ENCODE measurements at places on chromosomes 2 and 18.

DNA sequence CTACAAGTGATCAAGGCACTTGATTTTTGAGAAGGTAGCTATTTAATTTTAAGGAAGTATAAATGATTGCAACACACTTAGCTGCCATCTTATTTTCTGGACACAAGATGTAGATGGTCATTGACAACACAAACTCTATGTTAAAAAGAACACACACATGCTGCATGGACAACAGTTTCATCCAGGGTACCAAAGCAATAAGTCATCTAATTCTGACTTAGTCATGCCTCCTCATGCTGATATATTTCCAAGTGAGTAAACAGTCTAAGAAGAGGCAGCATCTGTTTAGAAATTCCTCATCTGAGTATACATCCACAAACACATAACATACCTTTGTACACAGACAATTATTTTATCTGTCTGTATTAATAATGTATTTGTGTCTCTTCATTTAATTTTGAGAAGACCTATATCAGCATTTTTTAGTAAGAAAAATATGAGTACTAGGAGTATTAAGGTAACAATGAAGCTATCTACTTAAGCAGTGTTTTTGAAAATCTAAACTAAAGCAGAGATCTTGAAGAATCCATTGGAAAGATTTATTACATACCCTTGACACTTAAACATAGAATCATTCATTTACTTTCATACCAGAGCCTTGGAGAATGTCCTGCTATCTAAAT lies 84.9 kb downstream of the SCN1A start:
- DNase-seq = no peak

GRCh38 chr2:20069756-20070155 lies 18.3 kb upstream of the LAPTM4A start:
- DNase-seq = no peak

DNA sequence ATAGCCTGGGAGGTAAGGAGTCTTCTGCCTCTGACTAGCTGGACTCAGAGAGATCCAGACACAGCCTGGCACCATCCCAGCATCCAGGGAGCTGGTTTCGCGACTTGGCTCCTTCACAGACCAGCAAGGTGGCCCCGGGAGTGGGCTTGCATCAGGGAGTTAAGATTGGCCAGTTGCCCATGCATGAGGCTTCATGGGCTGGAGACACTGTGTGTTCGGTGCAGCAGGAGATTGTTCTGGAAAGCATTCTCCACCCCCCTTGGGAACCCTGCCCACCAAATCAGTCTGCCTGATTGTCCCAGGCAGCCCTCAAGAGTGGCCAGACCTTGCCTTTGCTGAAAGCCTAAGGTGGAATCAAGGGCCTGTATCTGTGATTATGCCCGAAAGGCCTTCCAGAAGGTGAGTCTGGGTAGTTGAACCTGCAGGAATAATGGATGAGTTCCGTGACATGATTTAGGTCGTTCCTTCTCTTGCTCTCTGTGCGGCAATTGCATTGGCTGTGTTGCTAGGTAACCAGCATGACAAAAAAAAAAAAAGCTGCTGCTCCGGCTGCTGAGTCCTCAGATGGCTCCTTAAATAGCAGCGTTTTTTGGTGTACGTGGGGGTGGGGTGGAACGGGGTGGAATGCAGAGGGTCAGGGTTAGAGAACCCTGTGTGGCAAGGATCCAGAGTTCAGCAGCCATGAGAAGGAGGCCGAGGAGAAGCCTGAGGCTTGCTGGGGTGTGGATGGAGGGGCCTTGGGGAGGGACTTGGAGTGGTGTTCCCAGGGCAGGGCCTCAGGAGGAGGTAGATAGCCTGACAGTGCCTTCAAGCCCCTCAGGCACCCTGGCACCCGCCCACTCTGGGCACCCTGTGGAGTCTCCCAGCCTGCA lies 93.0 kb upstream of the MCFD2 start:
- no peak for DNase-seq

GRCh38 chr2:112198780-112199179 lies 56.1 kb downstream of the ZC3H8 start:
- no peak for DNase-seq

- DNase-seq = no peak
These were observed 217.1 kb downstream of the SETBP1 start for GRCh38 chr18:44897816-44898215.

GRCh38 chr2:209653134-209653533 lies 118.5 kb upstream of the UNC80 start:
- DNase-seq = no peak

DNA sequence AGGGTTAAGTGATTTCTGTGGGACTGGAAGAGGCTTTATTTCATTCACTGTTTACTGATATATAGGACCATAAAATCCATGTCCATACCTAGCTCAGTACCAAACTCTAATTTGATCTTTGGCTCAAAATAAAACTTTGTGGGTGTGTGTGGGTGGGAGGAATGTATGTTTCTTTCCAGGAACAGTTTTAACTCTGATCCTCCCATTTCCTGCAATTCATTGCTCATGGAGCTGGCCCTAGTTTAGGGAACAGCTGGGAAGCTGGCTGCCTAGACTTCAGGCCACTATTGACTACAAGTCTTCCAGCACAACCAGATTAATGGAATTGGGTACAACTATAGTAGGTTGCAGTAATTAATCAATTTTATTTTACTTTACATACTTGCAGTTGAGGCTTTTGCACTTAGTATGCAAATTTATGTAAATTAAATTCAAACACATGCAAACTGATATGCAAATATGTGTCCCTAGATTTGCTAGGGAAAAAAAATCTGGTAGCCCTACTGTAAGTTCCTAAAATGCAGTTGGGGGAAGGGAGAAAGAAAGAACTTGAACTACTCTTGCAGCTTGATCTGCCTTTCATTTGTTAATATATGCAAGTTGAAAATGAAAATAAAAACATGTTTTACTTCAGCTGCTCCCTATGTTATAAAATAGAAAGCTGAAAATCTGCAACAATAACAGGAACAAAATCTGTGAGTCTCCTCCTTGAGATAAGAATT lies 1070.3 kb upstream of the CELF4 start:
- no peak for DNase-seq

- DNase-seq = no peak
These were observed 161.1 kb downstream of the LTBP1 start for GRCh38 chr2:33107690-33108482.

- no peak for DNase-seq
These were observed 180.4 kb downstream of the FAM124B start for GRCh38 chr2:224221455-224221913.

DNA sequence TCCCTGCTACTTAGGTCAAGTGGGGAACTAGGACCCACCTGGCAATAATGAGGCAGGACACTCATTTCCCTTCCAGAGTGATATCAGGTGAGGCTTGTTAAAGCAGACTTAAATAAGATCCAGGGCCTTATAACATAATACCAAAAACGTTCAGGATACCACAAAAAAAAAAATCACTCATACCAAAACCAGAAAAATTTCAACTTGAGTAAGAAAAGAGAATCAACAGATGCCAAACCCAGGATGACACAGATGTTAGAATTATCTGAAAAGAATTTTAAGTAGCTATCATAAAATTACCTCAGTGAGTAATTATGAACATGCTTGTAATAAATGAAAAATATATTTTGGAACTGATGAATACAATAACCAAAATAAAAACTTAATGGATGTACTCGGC lies 255.6 kb upstream of the OSR1 start:
- DNase-seq = no peak

- DNase-seq = no peak
These were observed 157.0 kb upstream of the CBLN2 start for GRCh38 chr18:72700961-72701710.

- no peak for DNase-seq
These were observed 5.6 kb downstream of the RBKS start for GRCh38 chr2:27884601-27885000.

DNA sequence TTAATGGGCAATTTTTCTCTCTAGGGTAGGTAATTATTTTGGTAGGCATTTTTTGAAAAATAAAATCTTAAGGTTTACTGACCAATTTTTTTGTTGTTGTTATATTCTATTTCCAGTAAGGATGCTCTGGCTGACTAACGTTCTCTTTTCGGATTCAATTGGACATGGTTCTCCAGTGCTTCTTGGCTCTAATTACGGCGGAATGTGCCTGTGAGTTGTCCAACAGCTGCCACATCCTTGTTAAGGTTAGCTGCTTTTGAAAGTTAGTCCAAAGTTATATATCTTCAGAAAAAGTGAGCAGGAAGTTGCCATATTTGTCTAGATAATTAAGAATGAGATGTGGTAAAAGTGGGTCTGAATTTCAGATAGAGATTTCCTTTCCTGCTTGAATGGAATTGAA lies 45.8 kb upstream of the SMIM21 start:
- no peak for DNase-seq

DNA sequence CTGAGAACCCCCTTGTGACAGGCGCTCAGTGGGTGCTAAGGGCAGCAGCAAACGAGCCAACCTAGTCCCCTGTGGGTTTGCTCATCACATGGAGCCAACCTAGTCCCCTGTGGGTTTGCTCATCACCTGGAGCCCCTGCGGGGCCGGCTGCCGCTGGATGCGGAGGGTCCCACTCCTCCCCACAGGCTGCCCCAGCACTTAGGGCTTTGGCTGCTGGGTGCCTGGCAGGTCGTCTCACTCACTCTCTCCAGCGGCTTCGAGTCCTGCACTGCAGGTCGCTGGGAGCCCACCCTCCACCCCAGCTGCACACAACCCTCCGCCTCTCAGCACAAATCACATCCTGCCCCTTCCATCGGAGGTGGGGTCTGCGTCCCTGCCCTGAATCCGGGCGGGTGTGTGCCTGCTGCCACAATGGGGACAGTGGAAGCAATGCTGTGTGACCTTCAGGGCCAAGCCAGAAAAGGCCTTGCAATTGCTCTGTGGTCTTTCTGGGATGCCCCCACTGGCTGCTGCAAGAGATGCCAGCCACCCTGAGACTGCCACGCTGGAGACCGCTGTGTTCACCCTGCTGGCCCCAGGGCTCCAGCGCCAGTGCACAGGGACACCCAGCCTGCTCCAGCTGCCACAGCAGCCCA lies 248.1 kb upstream of the SALL3 start:
- DNase-seq = no peak

DNA sequence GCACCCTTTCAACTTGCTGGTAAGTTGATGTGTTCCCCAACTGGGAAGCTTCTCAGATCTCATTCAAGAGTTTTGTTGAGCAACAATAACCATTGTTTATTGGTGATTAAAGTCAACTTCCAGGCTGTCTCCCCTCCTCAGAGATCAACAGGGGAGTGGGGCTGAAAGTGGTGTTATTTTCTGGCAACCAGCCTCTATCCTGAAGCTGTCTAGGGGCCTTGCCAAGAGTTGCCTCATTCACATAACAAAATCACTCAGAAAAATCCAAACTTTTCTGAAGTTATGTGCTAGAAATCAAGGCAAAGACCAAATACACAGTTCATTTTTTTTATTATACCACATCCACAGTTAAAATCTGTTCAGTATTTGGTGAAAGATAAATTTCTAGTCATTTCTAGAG lies 788.4 kb downstream of the LRRTM4 start:
- no peak for DNase-seq

GRCh38 chr2:37795938-37796337 lies 124.5 kb upstream of the CDC42EP3 start:
- no peak for DNase-seq

- no peak for DNase-seq
These were observed 165.6 kb downstream of the ALK start for GRCh38 chr2:29755829-29756228.

GRCh38 chr2:46643493-46643892 lies 164.1 kb downstream of the TMEM247 start:
- no peak for DNase-seq

GRCh38 chr18:45662468-45662867 lies 47.2 kb downstream of the SLC14A2 start:
- DNase-seq = no peak

DNA sequence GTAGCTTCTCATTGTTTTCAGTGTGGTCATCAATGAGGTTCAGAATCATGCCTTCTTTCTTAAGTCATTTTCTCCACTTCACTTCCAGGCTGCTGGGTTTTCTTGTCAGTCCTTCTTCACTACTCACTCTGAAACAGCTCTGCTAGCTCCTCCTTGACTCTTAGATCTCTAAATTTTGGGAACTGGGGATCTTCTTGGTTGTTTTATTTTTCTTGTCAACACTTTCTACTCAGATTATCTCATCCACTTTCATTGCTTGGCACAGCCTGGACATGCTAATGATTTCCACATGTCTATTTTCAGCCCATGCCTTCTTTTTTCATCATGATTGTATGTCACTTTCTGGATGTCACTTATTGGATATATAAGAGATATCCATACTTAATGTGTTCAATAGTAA lies 517.8 kb upstream of the DSEL start:
- DNase-seq = no peak

All from CD4-positive, alpha-beta T cell treated with Interleukin-15 for 4 hours (primary cell).